ENCODE measurements at places on chromosomes 2 and 18. TPM values are rescaled to one million over a fixed set of nuclear protein-coding genes. Genes with fewer than 3 reads are reported as not detected.
A peak's percentile ranks its signal among the peaks of the same experiment; 100 is the strongest.

GRCh38 chr2:73172963-73173362, 29.4 kb upstream of the NOTO start:
- peaks cover 8% of the 10 kb centered on the region for H3K4me1 ChIP-seq
- peak; percentile 12 for DNase-seq
- no peak overlapping the region for H3K4me3 ChIP-seq
- H3K36me3 ChIP-seq, result no peaks in the 10 kb centered on the region
- H3K27me3 ChIP-seq, result peaks cover 35% of the 10 kb centered on the region

DNA sequence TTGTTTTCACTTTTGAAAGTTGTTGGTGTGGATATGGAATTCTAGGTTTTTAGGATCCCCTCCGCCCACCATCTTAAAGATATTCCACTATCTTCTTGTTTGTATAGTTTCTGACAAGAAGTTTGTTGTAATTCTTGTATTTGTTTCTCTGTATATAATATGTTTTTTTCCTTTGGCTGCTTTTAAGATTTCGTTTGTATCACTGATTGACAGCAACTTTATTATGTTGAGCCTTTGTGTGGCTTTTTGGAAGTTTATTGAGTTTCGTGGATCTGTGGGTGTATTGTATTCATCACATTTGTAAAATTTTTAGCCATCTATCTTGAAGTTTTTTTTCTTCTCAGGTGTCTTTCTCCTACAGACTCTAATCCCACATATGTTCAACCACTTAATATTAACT, 200.1 kb downstream of the MCFD2 start:
- DNase-seq, result no peak
- H3K36me3 ChIP-seq, result no peaks in the 10 kb centered on the region
- no peak overlapping the region for H3K27ac ChIP-seq
- no peaks in the 10 kb centered on the region for H3K27me3 ChIP-seq

- H3K27ac ChIP-seq, result no peak overlapping the region
- H3K36me3 ChIP-seq, result peaks cover 2% of the 10 kb centered on the region
- DNase-seq, result no peak
- H3K27me3 ChIP-seq, result no peaks in the 10 kb centered on the region
- no peaks in the 10 kb centered on the region for H3K4me1 ChIP-seq
- no peak overlapping the region for H3K4me3 ChIP-seq
Measured at GRCh38 chr2:73908689-73909652, 16.2 kb downstream of the ACTG2 start.

DNA sequence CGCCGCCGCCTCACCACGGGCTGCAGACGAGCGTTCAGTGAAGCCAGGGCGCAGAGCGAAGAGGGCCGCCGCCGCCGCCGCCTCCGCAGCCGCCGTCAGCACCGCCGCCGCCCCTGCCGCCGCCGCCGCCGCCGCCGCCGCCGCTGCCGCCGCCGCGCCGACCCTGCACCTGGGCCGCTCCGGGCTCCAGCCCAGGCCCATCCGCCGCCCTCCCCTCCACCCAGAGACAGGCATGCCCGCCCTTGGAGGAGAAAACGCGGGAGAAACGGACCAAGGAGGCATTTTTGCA, 3.0 kb downstream of the POU3F3 start:
- no peak overlapping the region for H3K27ac ChIP-seq
- H3K36me3 ChIP-seq, result no peaks in the 10 kb centered on the region
- H3K27me3 ChIP-seq, result peaks cover 20% of the 10 kb centered on the region
- no peak for DNase-seq
- peaks cover 2% of the 10 kb centered on the region for H3K4me1 ChIP-seq

DNA sequence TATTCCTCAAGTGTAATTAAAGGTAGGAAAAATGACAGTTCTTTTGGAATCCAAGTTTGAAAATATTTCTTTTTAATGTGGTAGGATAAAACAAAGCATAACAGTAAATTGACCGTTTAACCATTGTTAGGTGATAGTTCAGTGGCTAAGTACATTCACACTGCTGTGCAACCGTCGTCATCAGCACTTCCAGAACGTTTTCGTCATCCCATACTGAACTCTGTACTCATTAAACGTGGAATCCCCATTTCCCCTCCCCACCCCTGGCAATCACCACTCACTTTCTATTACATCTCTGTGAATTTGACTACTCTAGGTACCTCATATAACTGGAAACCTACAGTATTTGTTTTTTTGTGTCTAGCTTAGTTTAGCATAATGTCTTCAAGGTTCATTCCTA, 32.9 kb upstream of the FZD5 start:
- H3K4me3 ChIP-seq, result no peak overlapping the region
- no peaks in the 10 kb centered on the region for H3K36me3 ChIP-seq
- no peaks in the 10 kb centered on the region for H3K27me3 ChIP-seq

TSN gene
- polyA plus RNA-seq, result 42.7 TPM

- H3K27ac ChIP-seq, result no peak overlapping the region
- H3K36me3 ChIP-seq, result no peaks in the 10 kb centered on the region
- H3K4me3 ChIP-seq, result no peak overlapping the region
- no peaks in the 10 kb centered on the region for H3K27me3 ChIP-seq
- DNase-seq, result no peak
Measured at GRCh38 chr2:190031969-190032618, 30.4 kb downstream of the MSTN start.
